ENCODE measurements at places on chromosomes 5 and 9.

DNA sequence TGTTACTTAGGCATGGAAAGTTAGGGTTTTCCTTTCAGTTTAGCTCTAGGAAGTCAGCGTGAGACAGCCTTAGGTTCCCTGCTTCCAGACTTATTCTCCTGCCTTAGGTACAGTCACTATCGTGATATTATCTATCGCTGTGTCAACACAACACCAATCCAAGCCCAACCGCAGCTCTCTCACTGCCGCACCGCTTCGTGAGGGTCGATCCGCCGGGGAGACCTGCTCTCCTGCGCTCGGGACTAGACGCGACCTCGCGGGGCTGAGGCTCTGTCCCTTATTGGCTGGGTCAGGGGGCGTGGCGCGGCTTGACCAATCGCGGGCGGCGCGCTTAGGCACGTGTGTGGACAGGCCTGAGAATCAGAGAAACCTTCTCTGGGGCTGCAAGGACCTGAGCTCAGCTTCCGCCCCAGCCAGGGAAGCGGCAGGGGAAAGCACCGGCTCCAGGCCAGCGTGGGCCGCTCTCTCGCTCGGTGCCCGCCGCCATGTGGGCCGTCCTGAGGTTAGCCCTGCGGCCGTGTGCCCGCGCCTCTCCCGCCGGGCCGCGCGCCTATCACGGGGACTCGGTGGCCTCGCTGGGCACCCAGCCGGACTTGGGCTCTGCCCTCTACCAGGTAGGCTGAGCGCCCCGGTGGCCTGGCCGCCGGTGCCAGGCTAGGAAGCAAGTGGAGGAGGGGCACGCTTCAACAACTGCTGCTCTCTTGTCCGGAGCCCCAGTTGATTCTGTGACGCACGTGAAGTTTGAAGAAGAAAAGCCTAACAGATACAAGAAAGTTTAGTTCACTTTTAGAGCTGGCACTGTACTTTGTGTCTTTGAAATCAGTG, at the start of gene MCCC2:
Gene MCCC2, plus strand, starts transcription at position 400 of the 825 bp plus-strand sequence. Its CDS starts 86 bp downstream, at position 486.
- peak; percentile 86 for DNase-seq

- peak; percentile 3 for DNase-seq
Measured at GRCh38 chr5:66171349-66172344, 27.5 kb downstream of the SREK1 start.

GRCh38 chr9:92423612-92424011, 659 bp downstream of the OMD start:
- DNase-seq = no peak

GRCh38 chr5:169748174-169748573, 111.1 kb downstream of the DOCK2 start:
- DNase-seq = no peak

GRCh38 chr5:6353602-6354302, 24.6 kb downstream of the MED10 start:
- no peak for DNase-seq

GRCh38 chr5:66929995-66930394, 266.6 kb downstream of the CD180 start:
- DNase-seq = no peak

All from NCI-H1092 treated with DMSO at 0.1 percent for 48 hours (cell line).